Endothelial cell of umbilical vein (primary cell): ENCODE measurements at places on chromosomes 5 and 9. TPM values are rescaled to one million over a fixed set of nuclear protein-coding genes. Genes with fewer than 3 reads are reported as not detected.

DNA sequence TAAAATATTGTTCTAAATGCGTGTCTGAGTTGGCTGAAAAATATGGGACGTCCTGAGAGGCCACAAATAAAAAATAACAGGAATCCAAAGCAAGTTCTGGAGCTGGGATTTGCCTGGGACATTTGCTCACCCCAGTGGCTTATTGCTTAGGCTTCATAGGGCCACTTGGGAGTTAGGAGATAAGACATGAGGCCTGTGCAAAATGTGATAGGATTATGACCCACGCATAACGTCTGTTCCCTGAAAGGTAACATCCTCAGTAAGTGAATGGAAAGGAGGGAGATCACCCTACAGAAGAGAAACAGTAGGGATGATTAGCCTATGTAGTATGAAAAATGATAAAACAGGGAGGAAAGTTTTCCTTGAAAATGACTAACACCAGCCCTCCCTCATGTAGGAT, 269.4 kb downstream of the EPB41L4A start:
- no peak overlapping the region for H3K4me3 ChIP-seq
- no peaks in the 10 kb centered on the region for H3K36me3 ChIP-seq
- H3K4me1 ChIP-seq = no peaks in the 10 kb centered on the region
- no peaks in the 10 kb centered on the region for H3K27me3 ChIP-seq

Gene SLC36A3
- not detected in 2 replicates for total RNA-seq

Gene CFAP157
- total RNA-seq = not detected in 2 replicates

DNA sequence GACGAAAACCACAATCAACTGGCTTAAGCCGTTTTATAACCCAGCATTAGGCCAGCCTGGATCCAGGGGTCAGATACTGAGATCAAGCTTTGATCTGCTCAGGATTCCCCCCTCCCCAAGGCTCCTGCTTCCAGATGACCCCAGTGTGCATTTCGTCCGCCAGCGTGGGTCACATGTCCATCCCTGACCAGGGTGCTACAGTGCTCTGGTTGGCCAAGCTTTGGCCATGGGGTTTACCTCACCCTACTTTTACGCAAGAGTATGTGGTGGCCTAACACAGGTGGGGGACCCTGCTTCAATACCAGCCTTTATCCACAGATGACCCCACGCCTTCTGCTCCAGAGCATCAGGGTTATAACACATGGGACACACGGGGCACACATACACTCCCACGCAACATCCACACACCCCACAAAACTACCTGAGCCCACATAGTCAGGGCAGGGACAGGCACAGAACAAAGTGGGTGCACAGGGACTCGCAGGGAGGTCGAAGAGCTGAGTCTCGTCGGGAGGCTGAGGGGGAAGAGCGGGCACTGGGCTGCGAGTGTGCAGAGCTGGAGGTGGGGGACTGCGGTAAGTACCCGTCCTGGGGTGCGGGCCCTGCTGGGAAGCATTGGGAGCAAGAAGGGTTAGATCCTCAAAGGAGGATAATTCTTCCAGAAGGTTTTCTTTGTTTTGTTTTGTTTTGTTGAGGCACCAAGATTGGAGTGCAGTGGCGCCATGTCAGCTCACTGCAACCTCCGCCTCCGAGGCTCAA, 5.0 kb upstream of the SQSTM1 start:
- H3K36me3 ChIP-seq = peaks cover 4% of the 10 kb centered on the region
- H3K27me3 ChIP-seq = no peaks in the 10 kb centered on the region
- H3K4me3 ChIP-seq = no peak overlapping the region
- no peak for DNase-seq
